ENCODE measurements at places on chromosomes 5 and 9.
A peak's percentile ranks its signal among the peaks of the same experiment; 100 is the strongest.

- DNase-seq, result no peak
Measured at GRCh38 chr9:134486143-134486591, 155.4 kb upstream of the COL5A1 start.

DNA sequence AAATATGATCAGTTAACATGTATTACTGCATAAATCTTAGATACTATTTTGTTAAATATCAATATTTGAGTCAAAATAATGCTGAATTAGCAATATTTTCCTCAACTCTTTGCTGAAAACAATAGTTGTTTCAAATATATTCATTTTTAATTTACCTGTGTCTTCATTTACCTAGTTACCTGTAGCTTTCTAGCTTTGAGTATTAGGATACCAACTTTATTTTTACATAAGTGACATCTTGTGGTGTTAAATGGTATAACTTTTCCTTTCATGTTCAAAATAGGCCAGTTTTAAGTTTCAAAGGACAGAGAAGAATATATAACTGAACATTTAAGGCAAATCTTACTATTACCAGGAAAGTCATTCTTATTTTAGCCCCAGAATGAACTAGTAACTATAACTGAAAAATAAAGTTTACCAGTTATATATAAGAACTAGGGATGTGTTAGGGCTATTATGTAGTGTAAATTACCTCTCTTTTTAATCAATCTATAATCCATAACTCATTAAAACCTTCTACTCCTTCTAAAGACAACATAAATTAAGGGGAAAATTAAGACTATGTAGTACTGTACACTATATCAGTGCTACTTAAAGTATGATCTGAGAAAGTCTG, 25.3 kb downstream of the AP3B1 start:
- no peak for DNase-seq

DNA sequence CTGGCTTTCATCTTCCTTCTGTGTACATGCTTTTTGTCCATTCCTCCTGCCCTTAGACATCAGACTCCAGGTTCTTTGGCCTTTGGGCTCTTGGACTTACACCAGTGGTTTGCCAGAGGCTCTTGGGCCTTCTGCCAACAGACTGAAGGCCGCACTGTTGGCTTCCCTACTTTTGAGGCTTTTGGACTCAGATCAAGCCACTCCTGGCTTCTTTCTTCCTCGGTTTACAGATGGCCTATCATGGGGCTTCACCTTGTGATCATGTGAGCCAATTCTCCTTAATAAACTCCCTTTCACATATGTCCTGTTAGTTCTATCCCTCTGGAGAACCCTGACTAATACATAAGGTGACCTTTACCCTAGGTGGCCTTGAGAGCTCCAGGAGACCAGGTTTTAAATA, 189.1 kb upstream of the CCNG1 start:
- DNase-seq, result no peak

- no peak for DNase-seq
Measured at GRCh38 chr5:9582406-9582805, 36.5 kb upstream of the SEMA5A start.

DNA sequence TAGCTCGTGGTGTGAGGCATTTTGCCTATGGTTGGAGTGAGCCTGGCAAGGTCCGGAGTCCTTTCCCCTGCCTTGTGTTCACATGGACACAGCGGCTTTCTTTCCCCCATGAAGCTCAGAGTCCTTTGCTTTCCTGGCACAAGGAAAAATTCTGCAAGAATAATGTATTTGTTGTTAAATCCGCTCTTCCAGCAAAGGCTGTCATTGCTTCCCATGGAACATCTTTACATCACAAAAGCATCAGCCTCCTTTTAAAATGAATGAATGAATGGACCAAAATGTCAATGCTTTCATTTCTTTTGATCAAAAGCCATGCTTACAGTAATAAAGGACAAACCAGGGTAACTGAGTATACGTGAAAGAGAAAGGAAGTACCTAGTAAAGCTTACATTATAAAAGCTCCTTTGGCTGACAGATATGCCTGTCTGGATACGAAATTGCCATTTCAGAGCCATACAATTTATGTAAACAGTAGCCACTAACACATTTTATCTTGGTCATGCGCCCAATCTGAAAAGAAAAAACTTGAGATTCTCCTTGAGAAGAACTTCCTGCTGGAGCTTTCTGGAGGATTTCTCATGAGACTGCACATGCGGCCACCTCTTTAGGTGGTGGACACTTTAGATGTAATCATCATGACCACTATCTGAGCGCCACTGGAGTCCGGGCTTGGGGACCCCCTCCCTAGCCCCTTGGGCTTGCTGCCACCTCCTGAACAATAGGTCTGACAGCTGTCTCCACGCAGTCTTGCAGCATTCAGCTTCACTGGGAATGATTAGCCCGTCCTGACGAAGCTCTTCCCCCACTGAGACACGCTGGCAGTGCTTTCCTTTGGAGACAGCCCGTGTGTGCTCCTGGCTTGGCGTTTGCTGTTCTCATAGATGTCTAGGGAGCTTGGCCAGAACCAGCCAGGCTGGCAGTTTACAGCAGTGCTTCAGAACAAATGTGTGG, 355.9 kb downstream of the ADAMTS6 start:
- DNase-seq, result no peak

DNA sequence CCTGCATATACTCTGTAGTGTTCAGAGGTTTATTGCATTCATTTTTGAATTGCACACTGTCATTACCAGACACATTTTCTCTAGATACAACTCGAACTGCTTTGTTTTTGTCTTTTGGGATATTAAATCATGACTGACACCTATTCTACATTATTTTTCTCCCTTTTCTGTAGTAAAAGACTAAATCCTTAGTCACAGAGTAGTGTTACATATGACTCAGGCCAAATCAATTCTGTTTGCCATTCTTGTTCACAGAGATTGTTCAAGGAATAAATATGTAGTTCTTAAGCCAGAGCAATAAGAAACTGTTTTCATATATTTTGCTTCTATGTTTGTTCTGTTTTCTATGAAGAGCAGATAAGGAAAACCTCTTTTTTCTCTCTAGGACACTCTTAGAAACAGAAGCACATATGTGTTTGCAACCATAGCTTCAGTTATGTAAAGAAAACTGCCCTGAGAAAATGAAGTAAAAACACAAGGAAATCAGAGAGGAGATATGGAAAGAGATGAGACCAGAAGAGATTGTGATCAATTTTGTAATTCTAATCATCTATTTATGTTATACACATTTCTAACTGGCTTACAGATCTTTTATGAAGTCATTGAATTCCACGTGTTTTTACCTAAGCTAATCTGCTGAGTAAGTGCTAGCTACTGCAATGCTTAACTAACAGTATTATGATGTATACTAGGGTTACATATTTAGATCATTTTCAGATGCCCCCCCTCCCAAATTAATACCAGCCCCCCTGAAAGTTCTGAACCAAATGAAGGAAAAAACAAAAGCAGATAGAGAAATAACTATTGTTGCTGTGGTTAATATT, 1995.6 kb upstream of the CDH6 start:
- no peak for DNase-seq

GRCh38 chr5:65830856-65831255, 95.5 kb upstream of the ERBIN start:
- no peak for DNase-seq

DNA sequence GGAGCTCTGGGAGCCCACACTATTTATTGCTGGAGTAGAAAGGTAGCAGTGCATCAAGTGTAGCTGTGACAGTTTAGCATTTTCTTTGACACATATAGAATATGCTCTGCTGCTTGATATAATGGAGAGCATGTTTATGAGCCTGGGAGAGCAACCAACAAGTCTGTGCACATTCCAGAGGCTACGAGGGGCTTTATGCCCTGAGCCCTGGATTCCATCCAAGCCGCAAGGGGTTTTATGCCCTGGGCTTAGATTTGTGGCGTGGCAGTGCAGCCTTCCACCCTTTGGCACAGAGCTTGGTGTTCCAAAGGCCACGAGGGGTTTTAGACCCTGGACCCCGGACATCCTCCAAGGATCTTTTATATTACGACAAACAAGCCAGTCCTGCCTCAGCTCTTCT, 14.6 kb downstream of the CDH6 start:
- DNase-seq, result no peak

- DNase-seq, result peak; percentile 17
Measured at GRCh38 chr5:132225165-132226032, 2.3 kb downstream of the P4HA2 start.

All from suppressor macrophage (primary cell).